CD4-positive, alpha-beta T cell treated with Interleukin-6 at 100 ng/mL for 8 hours (primary cell): ENCODE measurements at places on chromosomes 3 and 15.

GRCh38 chr3:52149021-52149420 is 5.2 kb downstream of the POC1A start:
- DNase-seq = no peak

- DNase-seq = no peak
These were observed 1001.1 kb upstream of the EPHA6 start for GRCh38 chr3:95813244-95813643.

DNA sequence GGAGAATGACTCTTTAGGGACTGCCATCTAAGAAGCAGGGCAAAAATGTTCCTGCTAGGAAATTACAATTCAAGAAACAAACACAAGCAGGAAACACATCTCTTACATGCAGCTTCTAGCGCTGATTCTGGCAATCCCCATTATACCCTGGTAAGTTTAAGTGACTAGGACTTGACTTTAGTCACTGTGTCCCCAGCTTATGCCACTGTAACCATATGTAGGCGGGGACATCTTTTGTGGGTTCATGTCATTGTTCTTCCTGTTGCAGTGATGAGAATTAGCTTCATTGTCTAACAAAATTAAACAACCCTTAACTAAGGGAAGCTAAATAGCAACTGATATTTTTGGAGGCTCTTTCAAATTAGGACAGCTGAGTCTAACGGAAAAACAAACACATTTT is 17.9 kb upstream of the FAM81A start:
- no peak for DNase-seq

GRCh38 chr3:126798521-126798920 is 94.5 kb downstream of the CHCHD6 start:
- no peak for DNase-seq

DNA sequence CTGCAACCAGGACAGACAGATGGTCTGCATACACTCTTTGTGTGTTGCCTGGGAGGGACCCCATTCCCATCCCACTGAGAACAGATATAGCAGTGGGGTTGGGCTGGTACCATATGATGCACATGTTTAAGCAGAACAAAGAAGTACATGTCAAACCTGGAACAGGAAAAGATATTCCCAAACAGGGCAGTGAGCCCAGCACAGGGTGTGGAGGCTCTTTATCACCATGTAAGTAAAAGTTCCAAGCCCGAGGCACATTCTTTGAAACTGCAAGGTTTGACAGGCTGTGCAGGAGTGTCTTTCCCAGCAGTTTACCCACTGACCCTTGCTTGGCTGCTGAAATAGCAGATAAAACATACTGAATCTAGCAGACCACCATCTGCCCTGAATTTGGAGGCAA is 5.3 kb upstream of the ZNF445 start:
- no peak for DNase-seq

DNA sequence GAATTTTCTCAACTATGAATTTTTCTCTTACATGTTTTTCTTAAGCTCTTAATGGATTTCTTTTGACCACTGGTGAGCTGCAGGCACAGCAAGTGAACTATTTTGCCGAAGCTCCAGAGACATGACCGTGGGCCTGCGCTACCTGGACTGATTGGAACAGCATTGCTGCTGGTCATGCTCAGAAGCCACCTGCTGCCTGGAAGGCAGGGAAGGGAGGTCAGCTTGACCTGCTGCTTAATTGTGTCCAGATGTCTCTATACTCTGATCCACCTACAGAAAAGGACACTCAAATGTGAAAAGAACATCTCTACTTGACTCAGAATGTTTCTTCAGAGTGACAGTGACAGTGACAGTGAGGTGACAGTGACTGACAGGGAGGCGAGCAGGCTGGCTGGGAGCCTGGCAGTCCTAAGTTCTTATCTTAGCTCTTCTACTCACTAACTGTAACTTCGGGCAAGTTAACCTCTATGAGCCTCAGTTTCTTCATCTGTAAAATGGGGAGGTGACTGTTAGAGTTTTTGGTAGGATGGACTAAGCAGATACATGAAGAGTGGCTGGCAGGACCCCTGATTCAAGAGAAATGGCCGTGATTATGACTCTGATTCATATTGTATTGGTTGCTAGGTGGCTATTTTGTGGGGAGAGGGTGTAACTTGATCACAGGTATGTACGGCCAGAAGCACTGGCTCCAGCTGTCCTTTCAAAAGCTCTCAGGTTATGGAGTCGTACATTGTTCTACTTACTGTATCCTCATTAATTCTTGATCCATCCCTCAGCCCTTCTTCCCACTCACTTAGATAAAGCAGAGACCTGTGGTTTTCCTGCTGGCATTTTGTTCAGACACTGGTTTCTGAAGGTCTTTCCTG is 54.8 kb upstream of the DLG1 start:
- no peak for DNase-seq

- no peak for DNase-seq
These were observed 57.8 kb downstream of the TLE3 start for GRCh38 chr15:70039917-70040316.

DNA sequence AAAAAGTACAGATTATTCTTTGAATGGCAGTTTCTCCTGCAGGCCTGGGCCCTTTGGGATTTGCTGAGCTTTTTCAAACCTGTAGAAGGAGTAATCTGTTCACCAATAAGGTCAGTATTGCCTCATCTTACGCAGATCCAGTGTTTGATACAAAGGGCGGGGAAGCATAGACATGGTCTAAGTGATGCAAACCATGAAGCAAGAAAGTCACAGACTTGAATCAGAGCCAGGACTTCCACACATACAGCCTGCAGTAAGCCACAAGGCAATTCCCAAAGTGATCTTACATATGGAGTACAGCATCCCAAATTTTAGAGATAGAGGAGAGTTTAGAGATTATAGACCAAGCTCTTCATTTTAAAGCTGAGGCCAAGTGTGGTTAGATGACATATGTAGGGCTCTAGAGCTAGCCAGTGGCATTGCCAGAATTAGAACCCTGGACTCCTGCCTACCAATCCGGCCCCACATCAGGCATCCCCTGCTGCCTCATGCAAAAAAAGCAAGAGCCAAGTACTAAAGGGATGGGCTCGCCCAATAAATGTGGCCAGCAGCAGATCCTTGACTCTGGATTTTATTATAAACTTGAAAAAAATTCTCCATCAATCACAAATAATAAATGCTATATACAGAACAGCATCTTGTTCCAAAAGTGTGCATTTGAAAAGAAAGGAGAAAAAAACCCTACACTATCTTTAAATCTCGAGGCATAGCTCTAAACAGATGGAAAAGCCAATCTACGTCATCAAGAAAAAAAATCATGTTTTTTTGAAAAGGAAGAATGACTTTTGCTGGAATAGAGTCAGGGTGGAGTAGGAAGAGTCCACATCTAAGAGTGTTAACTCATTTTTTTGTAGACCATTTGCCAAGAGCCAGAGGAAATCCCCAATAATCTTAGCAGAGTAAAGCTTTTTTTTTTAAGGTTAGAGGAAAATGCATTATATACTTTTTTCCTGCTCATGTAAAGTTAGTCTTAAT is 24.0 kb downstream of the ABI3BP start:
- DNase-seq = no peak

DNA sequence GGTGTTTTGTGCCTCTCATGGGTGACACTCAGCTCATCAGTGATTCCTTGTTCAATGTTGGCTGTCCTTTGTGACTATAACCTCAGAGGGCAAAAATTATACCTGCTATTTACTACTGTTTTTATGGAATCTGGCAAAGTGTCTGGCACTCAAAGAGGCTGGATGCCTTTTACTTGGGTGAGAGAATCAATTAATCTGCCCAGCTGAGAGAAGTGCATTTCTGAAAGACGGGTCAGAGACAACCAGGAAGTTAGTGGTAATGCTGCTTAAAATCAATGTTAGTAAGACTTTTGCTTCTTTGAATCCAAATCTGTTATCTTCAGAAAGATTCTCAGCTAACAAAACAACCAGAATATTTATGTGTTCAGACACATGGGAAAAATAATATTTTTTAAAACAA is 436.2 kb upstream of the SUCLG2 start:
- DNase-seq = no peak

DNA sequence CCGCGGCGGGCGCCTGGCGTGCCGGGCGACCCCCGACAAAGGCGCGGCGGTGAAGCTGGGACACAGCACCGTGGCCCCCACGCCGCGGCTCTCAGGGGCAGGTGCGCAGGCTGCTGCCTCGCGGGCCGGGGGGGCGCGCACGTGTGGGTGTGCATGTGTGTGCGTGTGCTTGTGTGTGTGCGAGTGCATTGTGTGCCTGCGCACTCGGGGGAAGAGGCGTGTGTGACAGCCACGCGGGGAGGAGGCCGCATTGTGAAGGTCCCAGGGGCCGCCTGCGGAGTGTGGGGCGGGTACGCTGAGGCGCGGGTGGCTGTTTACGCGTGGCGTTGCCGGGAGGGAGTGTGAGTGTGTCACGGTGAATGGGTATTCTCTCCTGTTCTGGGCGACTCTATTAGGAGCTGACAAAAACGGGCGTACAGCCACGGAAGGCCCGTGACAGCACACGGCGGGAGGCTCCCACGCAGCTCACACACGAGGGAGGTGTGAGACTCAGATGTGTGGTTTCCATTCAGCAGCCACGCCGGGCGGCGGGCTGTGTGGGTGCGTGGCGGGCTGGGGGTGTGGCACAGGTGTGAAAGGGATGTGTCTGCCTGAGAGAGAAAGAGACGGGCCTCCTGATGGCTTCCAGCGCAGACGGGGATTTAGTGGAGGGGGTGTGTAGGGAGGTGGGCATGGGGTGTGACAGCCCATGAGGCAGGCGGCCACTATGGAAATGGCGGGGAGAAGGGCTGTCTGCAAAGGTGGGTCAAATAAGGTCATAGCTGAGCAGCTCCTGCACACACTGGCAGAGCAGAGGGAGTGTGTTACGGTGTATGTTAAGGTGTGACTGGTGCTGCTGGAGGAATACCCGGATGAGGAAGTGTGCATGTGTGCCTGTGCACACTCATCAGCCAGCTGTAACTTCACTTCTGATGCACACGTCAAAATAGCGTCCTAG is 750 bp downstream of the PODXL2 start:
- DNase-seq = peak; percentile 11

DNA sequence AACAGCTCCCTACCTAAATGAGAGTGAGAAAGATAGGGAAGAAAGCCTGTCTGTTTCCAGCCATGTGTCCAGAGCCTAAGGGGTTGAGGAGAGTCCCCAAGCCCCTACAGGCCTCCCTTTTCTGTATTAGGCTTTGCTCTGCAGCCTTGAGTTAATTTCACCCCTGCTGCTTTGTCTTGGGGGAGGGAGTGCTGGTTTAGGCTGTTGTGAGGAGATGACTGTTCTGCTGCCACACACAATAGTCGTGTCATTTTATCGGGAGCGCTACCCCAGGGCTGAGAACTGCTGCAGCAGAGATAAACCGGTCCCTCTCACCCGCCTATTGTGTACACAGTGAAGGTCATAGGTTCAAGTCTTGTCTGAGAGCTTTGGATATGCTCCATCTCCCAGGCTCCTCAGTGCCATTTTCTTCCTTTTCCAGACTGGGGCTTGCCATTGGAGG is 1.4 kb downstream of the ZNF609 start:
- peak; percentile 4 for DNase-seq

DNA sequence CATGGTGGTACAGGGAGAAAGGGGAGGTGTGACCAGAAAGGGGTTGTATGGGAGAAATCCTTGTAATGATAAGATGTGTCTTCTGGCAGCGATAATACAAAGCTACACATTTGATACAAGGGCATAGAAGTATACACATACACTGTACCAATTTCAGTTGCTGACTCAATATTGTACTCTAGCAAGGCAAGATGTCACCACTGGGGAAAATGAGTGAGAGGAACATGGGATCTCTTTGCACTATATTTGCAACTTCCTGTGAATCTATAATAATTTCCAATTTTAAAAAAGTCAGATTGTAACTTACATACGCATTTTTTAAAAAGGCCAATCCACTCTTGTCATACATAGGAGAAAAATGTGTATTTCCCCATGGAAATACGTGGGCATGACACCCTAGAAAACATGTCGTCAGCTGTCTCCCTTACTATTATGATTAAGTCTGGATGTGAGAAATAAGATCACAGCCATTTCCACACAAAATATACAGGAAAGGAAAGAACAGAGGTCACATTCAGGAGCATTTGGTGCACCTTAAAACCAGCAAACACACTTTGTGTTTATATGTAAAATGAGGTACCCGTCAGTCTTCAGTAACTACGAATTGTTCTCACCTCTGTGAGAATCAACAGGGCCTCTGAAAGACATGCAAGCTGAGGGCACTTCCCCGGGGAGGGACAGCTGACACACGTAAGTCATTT is 22.9 kb downstream of the PRR23E start:
- DNase-seq = no peak
